Foreskin fibroblast (primary cell): ENCODE measurements at places on chromosomes 5 and 9.

DNA sequence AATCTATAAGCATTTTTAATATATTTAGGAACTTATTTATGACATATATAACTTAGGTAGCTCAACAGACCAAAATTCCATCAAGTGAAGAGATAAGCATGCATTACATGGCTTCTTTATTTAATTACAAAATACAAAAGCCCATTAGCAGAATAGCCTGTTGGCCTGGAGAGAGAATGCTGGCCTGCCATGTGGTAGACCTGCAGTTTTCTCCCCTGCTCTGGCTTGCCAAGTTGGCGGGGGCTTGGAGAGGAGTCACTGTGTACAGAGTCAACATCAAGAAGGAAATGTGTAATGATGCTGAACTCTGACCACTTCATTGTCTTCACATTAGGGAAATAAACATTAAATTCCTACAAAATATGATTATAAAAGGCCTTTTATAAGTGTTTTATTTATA is 69.8 kb upstream of the CNTLN start:
- peak; percentile 22 for DNase-seq

DNA sequence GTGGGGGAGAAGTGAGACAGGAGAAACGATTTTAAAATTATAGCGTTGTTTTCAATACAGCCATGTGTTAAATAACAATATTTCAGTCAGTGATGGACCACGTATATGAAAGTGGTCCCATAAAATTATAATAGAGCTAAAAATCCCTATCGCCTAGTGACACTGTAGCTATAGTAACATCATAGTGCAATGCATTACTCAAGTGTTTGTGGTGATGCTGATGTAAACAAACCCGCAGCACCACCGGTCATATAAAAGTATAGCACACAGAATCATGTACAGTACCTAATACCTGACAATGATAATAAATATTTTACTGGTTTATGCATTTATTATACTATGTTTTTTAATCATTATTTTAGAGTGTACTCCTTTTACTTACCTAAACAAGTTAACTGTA is 407.4 kb upstream of the SEMA6A start:
- no peak for DNase-seq

- DNase-seq = no peak
Measured at GRCh38 chr5:122906768-122907167, 61.4 kb downstream of the SNX24 start.

GRCh38 chr5:76468635-76469425 is 65.7 kb downstream of the IQGAP2 start:
- no peak for DNase-seq

DNA sequence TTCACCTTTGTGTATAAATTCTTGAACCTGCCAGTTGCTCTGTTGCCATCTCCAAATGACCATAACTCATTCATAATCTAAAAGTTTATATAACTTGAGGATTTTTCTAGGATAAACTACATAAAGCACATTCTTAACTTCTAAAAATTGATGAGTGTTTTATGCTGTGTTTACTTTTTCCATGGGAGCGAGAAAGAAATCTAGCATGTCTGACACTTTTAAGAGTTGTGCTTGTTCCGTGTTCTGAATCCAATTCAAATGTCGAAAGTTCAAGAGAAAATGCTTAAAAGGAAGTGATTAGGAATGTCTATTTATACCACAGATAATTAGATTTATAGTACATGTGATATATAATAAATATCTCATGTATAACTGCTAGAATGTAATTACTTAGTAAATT is 154.4 kb downstream of the DEPDC1B start:
- DNase-seq = no peak

DNA sequence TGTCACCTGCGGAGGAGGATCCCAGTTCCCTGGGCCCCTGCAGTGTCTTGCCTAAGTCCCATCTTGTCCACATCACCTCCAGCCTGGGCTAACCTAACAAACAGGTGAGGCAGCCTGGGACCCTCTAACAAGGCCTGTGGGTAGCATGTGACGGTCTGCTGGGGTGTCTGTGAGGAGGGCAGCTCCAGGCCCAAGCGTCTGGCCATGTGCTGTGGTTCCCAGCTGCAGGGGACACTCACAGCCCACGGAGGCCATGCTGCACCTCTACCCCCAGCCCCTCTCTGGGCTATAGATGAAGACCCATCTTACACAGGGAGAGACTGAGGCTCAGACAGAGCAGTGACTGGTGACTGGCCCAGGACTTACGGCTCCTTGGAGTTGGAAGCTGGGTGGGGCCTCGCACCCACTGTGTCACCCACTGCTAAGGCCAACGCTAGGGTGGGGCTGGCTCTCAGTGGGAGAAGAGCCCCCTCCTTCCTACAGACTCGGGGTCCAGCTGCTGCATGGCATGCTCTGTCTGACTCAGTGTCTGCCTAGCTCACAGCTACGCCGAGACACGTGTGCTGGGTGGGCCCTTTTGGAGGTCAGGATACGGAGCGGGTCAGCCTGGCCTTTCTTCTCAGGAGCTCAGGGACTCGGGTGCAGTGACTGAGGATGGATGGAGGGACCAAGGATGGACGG is 40.8 kb upstream of the RNF130 start:
- DNase-seq = no peak

DNA sequence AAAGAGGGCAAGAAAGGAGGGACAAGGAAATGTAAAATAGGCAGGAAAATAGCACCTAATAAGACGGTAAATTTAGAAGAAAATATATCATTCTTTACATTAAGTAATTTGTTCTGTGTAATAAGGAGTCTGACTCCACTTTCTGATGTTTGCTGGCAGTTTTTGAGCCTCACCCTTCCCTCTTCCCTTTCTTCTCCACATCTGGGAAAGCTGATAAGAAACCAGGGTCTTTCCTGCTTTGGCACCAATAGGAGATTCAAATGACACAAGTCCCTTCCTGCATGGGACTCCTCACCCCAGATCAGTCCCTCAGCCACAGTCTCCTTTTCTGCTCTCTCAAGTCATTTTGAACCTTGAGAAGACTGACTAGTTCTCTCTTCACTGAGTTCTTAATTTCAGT is 31.2 kb upstream of the LECT2 start:
- DNase-seq = no peak

- DNase-seq = peak; percentile 97
Measured at GRCh38 chr9:38026021-38026809, 42.8 kb downstream of the SHB start.

- DNase-seq = no peak
Measured at GRCh38 chr5:175696139-175696854, 38.4 kb downstream of the HRH2 start.

DNA sequence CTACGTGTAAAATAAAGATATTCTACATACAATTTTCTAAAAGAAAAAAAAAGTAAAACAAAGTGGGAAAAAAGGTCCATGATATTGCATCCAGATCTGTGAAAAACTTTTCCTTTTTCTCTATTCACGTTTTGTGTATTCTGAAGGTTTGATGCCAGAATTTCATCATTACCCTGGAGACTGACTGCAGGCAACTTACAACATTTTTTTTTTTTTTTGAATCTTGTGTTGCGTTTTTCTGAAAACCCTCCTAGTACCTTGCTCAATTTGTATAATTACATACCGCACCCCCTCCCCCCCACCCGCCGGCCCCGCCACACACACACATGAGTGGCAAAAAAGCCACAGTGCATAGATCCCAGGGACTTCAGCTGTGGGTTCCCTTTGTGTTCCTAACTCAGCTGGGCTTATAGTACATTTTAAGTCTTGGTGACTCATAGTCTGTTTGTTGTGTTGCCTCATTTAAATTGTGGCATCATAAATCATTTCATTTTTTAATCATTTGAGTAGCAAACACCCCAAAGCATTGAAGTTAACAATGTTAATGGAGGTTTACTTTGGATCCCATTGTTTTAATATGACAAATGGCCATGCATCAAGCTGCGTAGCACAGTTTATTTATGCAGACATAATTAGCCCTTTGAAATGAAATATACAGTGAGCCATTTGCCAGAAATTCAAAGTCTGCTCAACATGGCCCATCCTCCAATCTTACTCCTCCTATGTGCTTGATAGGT is 36.0 kb downstream of the PRDM6 start:
- peak; percentile 47 for DNase-seq

- DNase-seq = no peak
Measured at GRCh38 chr9:81607593-81608288, 81.6 kb downstream of the TLE1 start.

DNA sequence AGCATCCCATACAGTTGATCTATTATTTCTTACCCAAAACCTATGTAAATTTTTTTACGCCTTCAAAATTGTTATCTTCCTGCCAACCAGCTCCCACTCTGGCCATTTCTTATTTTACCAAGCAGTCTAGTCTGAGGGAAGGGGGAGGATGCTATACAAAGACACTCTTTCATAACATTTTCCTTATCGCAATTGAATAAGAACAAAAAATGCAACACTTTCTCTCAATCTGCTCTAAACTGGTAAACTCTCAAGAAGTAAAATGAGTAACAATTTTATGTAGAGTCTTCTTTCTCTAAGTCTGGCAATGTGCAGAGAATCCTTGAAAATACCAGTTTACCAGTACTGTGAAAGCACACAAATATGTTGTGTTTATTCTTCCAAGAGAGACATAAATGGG is 1216.3 kb downstream of the PTPRD start:
- no peak for DNase-seq

GRCh38 chr5:59058969-59059687 is 476.3 kb downstream of the RAB3C start:
- DNase-seq = no peak

DNA sequence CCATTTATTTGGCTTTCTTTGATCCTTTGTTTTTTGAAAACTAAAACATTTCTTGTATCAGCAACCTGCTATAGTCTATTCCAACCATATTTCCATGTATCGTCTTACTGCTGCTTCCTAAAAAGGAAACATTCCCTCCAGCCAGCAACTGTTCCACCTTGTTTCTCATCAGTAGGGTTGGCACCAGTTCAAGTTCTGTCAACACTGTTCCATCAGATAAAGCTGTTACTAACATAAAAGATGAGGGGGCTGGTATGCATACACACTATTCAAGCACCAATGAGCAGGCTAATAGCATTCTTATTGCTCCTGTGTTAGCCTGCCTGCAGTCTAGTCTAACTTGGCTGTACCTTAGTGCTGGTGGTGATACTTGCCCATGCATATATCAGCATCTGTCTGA is 178.3 kb downstream of the CWC27 start:
- DNase-seq = no peak

GRCh38 chr5:136979131-136979530 is 520.0 kb downstream of the SPOCK1 start:
- peak; percentile 3 for DNase-seq

DNA sequence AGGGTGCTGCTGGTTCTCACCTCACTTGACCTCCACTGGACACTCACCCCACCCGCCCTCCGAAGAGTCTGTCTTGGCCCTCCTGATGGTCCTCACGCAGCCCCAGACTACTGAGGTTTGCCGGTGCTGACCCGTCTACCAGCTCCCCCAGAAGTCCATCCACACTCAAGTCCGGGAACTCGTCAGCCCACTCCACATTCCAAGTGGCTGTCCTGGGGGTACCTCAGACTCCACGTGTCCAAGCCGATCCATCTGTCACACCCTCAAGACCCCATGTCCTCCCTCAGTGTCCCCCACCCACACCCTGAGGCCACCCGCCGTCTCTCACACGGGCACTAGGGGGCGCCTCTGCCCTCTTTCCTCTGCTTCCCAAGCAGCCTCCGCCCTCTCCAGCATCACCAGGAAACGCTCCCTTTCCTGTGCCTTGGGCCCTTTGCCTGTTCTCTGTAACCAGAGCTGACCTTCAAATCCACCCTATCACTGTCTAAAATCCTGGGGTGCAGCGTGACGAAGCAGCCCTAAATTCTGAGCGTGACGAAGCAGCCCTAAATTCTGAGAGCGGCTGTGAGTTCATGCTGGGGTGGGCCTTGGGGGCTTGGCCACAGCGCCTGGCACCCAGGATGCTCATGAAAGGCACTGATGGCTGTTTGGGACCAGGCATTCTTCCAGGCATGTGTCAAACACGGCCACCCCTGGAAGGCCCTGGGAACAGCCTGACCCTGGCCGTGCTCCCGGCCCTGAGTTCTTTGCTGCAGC is 95.7 kb downstream of the KCNT1 start:
- peak; percentile 41 for DNase-seq
